ENCODE measurements at places on chromosomes 1 and 21. TPM values are rescaled to one million over a fixed set of nuclear protein-coding genes. Genes with fewer than 3 reads are reported as not detected.

UHMK1 gene
- total RNA-seq: 68.2 TPM

FAM151A gene
- total RNA-seq: not detected

LTN1 gene
- total RNA-seq: 36.6 TPM

FHL3 gene
- total RNA-seq: 7.3 TPM

SDC3 gene
- total RNA-seq: 6.9 TPM

AMY1B gene
- total RNA-seq: not detected

RHCE gene
- total RNA-seq: 1.2 TPM

S100B gene
- total RNA-seq: 0.28 TPM

SPRR2A gene
- not detected for total RNA-seq

S100A13 gene
- total RNA-seq: 98.0 TPM
